Retinal pigment epithelial cell (primary cell): ENCODE measurements at places on chromosomes 2 and 18.

DNA sequence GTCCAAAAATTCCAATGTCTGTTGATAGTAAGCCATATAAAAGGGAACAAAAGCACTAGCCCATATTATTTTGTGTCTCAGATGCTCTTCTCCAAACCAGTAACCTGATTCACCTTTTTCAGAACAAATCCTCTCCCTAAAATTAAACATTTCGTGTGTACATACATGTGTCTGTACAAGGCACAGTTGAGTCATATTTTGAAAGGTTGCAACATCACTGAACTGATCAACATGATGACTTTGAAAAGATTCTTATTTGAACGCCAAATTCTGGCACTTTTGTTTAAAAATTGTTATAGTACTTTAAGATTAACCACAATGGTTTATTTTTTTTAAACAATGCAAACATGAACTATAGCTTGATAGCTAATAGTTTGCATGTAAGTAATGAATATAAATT lies 102.5 kb downstream of the RIT2 start:
- DNase-seq: no peak

DNA sequence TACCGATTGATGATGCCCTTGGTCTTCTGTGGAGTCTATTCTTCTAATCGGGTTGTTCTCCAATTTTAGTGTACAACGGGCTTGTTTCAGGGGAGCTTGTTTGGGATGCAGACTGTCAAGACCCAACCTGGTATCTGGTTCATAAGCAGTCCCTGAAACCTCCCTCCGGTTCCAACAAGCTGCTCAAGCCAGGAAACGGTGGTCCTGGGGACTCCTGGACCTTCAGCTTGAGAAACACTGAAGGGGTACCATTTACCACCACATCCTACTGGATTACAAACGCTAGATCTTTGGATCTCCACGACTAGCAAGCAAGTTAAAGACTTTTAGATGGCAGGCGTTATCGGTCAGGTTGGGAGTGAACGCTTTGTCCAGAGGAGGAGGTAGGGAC lies 2.0 kb downstream of the BCL2 start:
- DNase-seq: no peak

GRCh38 chr2:215486291-215487001 lies 50.6 kb upstream of the FN1 start:
- no peak for DNase-seq

DNA sequence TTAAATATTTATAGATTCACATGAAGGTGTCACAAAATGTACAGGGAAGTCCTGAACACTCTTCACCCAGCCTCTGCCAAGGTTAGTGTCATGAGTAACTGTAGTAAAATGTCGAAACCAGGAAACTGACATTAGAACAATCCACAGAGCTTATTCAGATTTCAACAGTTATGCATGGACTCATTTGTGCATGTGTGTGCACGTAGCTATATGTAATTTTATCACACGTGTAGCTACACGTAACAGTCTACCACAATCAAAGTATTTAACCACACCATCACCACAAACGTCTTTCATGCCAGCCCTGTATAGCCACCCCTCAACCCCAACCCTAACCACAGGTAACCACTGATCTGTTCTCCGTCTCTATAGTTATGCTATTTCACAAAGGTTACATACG lies 211.7 kb upstream of the REV1 start:
- DNase-seq: no peak

DNA sequence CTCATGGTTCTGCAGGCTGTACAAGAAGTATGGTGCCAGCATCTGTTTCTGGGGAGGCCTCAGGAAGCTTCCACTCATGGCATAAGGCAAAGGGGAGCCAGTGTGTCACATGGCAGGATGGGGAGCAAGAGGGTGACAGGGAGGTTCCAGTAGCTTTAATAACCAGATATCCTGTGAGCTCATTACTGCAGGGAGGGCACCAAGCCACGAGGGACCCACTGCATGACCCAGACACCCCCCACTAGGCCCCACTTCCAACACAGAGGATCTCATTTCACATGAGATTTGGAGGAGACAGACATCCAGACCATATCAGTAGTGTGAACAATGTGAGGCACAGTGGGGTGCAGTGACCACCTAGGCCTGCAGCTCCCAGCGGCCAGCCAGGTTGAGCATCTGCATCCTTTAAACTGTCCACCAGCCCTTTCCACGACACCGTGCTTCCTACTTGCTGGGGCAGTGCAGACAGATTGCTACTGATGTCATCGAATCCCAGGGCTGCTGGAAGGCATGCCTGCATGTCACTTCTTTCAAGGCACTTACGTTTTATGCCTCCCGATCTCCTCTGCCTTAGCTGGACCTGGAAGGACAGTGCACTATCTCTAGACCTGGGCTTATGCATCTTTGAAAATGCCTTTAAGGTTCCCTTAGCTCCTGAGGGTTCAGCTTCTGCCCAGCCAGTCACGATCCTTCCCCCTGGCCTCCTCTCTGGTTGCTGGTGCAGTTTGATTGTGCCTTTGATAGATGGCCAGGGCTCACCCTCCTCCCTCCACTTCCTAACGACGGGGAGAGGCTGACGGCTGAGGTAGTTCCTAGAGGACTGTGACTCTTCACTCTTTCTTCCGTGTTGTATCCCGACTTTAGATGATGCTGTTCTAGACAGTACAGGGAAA lies 174.3 kb downstream of the FAM210A start:
- DNase-seq: no peak

- DNase-seq: no peak
Measured at GRCh38 chr2:105952131-105952530, 207.4 kb downstream of the NCK2 start.

DNA sequence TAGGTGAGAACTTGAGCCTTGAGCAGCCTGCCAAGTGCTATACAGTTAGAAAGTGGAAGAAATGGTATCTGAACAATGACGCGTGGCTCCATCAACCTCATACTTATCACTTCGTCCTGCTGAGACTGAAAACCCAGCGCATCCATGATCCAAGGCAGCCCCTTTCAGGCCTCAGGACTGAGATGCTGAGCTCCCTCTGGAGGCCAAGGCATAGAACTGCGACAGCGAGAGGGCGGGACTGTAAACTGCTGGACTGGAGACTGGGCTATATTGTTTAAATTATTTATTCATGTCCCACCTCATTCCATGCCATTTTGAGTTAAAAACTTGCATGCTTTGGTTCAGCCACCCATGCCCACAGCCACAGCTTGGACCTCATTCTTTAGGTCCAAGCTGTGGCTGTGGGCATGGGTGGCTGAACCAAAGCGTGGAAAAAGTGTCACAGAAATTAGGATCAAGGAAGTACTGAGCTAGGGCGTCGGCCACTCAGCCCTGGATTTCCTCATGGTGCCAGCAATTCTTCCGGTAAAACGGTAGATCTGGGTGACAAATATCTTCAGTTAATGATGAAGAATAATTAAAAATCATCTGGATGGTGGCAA lies 195.5 kb downstream of the L3MBTL4 start:
- DNase-seq: no peak

- DNase-seq: peak; percentile 17
Measured at GRCh38 chr2:227509824-227510619, 38.1 kb downstream of the AGFG1 start.

DNA sequence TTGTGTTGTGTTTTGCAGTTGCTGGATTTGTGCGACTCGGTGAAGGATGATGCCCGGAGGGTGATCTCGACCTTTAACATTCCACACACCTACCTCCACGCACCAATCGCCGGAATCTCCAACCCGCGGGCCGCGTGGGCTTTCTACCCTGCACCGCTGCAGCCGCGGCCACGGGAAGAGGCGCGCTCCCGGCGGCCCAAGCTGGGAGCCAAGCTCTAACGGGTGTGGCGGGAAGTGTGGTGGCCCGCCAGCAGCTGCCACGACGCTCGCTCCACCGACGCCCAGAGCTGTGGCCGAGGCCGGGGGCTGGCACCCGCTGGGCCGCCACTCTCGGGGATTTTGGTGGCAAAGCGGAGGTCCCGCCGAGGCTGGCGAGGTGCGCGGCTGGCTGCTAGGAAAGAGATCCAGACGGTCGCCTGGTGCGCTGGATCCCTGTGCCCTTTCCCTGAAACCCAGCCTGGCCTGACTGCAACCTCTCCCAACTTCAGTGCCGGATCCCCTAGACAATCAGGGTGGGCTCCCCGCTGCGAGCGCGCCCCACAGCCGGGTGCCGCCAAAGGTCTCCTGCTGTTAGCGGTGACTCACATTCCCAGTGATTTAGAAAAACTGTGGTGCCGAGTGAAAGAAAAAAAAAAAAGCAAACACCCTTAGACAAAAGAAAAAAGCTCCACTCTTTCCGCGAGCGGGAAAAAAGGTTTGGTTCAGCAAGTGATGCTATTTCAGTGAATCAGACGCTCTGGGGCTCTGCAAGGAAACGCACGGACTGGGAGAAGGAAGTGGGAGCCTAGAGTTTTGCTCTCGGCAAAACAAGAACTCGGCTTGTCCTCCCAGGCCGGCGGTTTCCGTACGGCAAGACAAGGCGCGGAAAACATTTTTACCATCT lies 2.9 kb upstream of the BCL2L11 start:
- DNase-seq: no peak

DNA sequence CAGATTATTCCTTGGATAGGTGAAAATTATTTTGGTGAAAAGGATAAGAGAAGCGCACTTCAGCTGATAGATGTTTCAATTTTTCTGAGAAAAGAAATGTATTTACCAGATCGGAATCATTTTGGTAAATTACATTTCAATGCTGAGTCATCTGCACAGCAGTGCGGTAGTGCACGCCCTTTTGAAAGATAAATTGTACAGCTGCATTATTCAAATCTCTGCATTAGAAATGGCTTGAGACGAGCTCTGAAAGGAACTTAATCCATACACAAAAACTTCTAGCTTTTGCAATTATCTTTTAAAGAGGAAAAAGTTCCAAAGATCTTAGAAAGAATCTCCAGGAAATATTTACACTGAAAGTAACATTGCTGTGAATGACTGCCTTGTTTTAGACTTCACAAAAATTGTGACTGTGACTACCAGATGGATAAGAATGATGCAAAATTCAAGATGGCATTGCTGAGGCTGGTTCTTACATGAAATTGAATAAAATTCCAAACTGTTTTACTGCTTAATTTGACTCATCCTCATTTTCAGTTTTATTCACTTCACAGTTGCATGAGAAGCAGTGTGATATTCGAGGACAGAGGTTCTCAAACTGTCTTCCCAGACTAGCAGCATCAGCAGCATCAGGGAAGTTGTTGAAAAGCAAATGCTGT lies 161.7 kb downstream of the RND3 start:
- no peak for DNase-seq

- DNase-seq: no peak
Measured at GRCh38 chr2:23706613-23707078, 220.3 kb downstream of the ATAD2B start.

DNA sequence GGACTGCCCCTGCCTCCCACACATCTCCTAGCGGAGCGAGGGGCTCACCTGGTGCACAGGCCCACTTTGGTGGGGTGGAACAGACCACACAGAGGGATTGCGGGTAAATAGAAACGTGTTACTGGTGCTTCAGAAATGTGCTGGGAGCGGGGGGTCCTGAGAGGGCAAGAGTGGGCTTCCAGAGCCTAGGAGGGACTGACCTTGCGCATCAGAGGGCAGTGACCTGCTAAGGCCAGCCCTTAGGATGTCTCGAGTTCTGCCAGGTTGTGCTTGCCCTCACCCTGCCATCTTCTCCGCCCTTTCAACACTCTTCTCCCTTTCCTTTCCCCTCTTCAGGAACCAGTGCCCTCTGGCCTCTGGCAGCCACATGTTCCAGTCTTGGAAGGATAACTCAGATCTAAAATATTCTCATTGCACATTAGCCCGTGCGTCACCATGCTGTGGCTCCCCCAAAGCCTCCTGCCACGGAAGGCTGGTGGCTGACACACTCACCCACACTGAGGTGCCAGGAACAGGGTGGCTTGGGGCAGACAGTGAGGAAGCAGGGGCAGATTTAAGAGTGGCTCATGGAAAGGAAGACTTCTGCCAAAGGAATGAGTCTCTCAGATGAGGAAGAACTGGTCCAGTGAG lies 89.6 kb downstream of the MCFD2 start:
- no peak for DNase-seq

DNA sequence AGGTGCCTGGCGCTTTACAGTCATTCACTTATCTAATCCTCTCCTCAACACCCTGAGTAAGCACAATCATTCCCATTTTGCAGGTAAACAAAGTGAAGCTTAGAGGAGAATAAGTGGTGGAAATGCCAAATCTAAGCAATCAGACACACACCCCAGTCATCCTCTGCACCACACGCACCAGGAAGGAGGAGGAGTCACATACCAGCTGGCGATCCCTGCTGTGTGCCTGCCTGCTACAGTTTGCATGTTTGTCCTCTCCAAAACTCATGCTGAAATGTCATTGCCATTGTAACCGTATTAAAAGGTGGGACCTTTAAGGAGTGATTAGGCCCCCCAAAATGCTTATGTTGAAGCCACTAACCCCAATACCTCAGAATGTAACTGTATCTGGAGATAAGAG lies 93.7 kb downstream of the LOXHD1 start:
- DNase-seq: no peak

GRCh38 chr18:34640276-34640675 lies 69.8 kb upstream of the DTNA start:
- DNase-seq: no peak

DNA sequence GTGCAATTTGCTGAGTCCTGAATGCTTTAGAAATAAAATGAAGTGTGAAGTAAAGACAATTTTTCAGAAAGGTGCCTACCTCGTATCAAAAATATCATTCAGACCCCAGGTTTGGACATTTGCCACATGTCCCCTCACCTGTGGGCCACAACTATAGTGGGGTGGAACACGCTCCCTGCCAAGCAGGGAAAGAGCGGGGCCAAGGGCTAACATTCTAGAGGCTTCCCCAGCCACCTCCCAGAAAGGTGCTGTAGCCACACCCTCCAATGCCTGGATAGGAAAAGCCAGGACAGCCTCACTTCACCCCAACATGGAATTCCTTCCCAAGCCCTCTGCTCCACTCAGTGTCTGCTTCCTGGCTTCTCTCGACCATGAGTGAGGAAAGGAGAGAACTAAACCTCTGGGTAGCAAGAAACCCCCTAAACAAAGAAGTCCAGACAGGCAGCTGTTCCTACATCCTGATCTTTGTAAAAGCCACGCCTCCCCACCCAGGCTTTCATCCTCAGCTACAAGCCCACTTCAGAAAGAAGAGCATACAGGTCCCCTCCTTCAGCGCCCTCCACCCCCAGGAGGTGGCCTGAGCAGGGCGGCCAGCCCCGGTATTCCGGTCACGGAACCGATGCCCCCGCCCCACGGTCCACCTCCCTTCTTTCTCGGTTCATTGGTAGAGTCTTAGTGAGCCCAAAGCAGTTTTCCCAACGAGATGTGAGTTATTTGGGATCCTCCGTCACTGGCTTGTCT lies 2.1 kb downstream of the COL6A3 start:
- DNase-seq: no peak

- no peak for DNase-seq
Measured at GRCh38 chr2:24163186-24163585, 11.7 kb upstream of the FAM228A start.

GRCh38 chr2:238697193-238698071 lies 150.5 kb upstream of the TWIST2 start:
- DNase-seq: no peak

DNA sequence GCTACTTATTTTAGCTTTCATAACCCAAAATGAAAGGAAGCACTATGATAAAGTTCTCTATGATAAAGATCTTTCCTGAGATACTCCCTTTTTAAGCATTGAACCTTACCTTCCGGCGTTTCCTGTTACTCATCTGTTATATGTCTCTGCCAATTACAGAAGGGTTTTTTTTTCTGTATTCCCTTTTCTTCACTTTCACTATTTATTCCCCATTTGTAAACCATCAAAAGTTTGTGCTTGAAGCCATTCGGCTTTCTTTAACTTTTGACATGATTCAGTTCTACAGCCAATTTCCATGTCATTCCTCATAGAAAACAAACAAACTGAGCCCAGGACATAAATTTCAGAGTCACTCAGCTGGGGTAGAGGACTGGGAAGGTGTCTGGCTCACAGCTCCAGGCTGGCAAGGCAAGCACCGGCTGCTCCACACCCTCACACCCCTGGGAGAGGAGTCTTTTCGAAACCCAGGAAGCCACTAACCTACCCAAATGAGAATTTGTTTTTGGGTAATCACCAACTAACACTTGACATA lies 429.4 kb upstream of the TRIB2 start:
- no peak for DNase-seq
